ENCODE measurements at places on chromosomes 1 and 21. TPM values are rescaled to one million over a fixed set of nuclear protein-coding genes. Genes with fewer than 3 reads are reported as not detected.

GRCh38 chr1:21106709-21107108 is 70.0 kb downstream of the EIF4G3 start:
- DNase-seq: no peak

GRCh38 chr1:157960773-157961172 is 32.7 kb upstream of the KIRREL1 start:
- no peak for DNase-seq

The GJA4 gene
- not detected for total RNA-seq

The AMY1A gene
- total RNA-seq: not detected

The PEF1 gene
- 114 TPM for total RNA-seq

The SLC44A5 gene
- 3.3 TPM for total RNA-seq

The KCND3 gene
- not detected for total RNA-seq
